Kidney (tissue), 22 donors: ENCODE measurements at places on chromosomes 11 and 22.

GRCh38 chr11:7548659-7549274, 35.0 kb downstream of the PPFIBP2 start:
- no peak for DNase-seq

DNA sequence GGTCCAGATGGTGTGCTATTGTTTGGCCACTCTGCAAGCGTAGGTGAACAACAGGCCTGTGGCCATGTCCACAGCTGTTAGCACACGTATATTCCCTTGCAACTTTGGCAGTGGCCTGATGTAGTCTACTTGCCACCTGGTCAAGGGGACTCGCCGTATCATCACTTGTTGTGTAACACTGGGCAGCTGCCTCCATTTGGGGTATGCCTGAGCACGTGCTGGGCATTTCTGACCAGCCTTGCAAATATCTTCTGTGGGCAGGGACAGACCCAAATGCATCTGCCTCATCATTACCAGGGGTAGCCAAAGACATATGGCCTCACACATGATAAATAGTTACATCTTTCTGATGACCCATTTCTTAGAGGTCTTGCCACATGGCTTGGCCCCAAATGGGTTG, 434.2 kb downstream of the DYNC2H1 start:
- no peak for DNase-seq

DNA sequence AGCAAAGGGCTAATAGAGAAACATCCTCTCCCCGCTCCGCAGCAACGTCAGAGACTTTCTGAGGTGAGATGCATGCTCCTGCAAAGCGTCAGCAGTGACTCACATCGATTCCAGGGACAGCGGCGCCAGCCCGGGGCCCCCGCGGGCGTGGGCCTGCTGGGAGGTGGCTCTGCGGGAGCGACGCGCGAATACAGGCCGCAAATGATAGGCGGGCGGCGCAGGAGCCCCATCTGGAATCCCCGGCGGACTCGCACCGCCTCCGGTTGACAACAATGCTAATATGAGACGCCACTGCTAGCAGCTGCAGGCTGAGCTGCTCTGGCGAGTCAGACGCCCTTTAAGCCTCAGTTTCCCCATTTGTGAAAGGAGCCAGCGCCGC, 557 bp downstream of the RANGAP1 start:
- DNase-seq, result peak; percentile 58

DNA sequence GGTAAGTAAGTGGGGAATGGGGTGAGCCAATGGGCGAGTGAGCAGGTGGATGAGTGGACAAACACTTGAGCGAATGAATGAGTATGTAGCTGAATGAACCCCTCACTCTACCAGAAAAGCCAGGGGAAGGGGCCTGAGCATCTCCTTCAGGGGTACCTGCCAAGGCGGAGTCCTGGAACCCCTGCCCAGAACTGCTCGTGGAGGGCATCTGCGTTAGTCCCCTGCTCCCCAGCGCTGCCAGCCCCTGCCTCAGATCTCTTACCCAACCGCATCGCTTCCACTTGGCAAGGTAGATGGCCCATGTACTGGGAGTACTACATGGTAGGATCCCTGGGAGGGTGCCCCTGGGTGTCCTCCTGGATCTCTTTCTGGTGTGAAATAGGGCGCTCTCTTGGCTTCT, 7.4 kb upstream of the ANO1 start:
- DNase-seq, result no peak

DNA sequence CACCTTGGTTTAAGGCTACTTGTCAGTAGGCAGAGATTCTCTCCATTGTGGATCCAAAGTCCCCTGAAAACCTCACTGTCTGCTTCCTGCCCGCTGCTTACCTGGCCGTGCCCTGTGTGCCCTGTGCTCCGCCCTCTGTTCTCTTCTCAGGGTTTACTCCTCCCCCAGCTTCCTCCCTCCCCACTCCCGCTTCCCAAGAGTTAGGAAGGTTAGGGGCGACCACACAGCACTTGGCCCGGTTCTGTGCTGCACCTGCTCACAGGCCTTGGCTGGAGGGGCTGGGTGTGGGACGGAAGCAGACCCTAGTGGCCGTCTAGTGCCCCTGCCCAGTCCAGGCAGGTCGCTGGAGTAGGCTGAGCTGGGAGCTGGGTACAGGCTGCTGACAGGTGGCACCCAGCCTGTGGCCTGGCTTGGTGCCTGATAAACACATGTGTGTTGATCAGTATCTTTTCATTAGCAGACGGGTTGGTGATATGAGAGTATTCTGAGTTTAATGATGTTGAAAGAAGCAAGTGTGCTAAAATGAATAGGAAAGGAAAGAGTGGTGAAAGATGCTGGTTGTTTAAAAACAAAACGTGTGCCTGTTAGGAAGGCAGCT, 40.5 kb downstream of the GRAMD4 start:
- no peak for DNase-seq

GRCh38 chr11:8360086-8360828, 96.6 kb upstream of the LMO1 start:
- DNase-seq, result no peak

DNA sequence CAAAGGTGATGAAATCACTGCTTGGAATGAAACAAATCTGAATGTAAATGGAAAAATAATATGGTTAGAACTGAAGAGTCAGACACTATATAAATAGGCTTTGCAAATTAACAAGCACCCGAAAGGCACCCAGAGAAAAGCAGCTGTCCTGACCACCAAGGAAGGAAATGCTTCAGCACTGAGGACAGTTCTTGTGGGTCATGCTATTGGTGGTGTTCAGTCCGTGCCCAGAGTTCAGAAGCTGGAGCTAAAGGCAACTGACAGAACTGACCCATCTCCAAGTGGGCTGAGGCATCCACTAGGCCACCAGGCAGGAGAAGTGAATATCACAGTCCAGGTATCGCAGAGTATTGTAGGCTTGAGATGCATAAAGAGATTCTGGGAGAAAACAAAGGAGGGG, 208.9 kb downstream of the OPCML start:
- no peak for DNase-seq

DNA sequence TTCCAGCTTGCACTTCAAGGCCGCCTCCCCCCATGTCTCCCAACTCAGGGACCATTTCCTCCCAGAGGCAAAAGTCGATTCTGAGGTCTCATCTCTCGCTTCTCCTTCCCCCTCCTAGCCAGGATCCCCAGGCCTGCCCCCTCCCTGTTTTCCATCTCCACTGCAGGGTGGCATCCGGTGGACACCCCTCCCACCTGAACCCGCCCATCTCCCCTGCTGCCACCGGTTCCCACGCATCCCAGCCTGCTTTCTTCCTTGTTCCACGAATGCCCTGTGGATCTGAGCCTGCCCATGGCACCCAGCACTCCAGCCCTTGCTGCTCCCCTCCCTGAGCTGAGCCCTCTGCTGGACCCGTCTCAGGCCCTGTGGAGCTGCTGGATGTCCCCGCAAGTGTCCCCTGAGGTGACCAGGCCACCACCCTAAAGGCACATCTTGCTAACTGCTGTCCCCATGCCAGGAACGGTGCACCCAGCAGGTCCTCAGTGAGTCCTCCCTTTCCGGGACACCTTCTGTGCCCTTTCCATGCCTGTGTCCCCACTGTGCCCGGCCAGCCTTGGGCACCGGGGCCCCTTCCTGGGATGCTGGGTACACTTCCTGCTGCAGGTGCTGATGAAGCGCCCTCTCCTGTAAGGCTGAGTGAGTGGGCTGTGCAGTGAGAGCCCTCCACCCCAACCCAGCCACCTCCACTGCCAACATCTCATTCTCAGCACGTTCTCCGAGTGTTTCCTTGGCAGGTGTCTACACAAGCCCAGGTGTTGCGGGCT, 936 bp downstream of the IL17REL start:
- no peak for DNase-seq

- DNase-seq, result no peak
Observed at GRCh38 chr11:134677397-134677822, 265.4 kb upstream of the B3GAT1 start.

- no peak for DNase-seq
Observed at GRCh38 chr22:47484960-47485569, 722.6 kb downstream of the TBC1D22A start.

- no peak for DNase-seq
Observed at GRCh38 chr11:86091566-86091965, 22.7 kb upstream of the PICALM start.

GRCh38 chr11:112310419-112310818, 49.8 kb upstream of the PLET1 start:
- DNase-seq, result no peak

GRCh38 chr22:31707519-31707918, 42.4 kb downstream of the PRR14L start:
- no peak for DNase-seq

- no peak for DNase-seq
Observed at GRCh38 chr22:21861264-21861848, 6.1 kb downstream of the MAPK1 start.

DNA sequence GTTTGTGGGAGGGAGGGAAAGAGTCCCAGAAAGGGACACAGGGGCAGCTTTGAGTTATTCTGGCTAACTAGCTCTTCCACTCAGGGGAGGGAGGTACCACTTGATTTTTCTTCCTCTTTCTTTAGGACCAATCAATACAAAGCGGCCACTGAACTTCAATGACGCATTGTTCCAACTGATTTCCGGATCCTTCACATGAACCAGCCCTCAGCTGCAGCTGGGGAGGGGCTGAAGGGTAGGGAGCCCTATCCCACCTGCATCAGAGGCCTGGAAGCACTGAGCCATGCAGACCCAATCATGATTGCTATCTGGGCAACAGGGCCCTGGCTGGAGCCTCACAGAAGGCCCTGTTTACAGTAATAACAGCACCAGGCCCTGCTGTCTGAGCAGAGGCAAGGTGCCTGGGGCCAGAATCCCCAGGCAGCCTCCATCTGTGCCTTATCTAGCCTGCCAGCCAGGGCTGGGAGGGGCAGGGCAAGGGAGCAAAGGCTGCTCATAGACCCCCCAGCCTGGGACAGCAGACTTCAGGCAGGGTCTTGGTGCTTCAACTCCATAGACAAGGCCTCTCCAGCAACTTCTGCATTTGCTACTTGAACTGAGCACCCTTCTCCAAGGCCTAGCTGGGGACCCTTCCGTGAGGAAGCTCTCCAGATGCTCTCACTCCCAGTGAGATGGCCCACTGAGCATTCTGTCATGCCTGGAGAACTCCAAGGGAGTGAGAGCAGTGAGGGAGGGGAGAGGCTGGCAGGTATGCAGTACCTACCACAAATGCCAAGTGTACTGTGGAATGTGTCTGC, 22.5 kb downstream of the CLPB start:
- DNase-seq, result peak; percentile 84

- no peak for DNase-seq
Observed at GRCh38 chr22:44031158-44031952, 7.3 kb downstream of the PARVB start.

- DNase-seq, result no peak
Observed at GRCh38 chr11:93051186-93051585, 81.7 kb downstream of the MTNR1B start.

GRCh38 chr11:128283451-128283850, 303.9 kb downstream of the ETS1 start:
- peak; percentile 74 for DNase-seq

DNA sequence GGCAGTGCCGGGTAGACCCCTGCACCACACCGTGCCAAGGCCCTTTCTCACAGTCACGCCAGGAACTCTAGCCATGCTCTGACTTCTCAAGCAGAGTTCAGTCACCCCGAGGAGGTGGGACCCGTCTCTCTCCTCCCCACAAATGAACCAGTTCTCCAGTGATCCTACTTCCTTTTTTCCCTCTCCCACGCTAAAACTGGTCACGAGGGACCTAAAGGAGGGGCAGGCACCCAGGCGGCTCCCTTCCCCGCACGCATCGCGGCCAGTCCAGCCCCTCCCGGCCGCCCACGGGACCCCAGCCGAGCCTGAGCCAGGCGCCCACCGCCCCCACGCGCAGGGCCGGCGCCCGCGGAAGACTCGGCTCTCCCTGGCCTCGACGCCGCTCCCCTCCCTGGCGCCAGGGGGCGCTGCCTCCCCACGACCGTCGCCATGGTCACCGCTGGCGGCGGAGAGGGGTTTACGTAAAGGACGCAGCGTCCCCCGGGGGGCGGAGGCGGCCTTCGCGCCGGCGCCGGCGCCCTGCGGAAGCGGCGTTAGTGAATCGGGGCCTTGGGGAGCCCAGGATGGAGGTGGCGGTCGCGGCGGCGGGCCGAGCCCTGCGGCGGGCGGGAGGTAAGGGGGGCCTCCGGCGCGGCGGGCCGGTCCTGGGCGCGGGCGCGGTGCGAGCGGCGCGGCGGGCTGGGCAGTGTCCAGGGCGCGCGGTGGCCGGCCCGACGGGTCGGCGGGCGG, at the start of gene DAGLA:
Gene DAGLA (plus strand): TSS at position 499 of the 729 bp plus-strand sequence. CDS start 39,765 bp downstream, outside the sequence.
- DNase-seq, result peak; percentile 71

GRCh38 chr11:125275905-125276618, 111.5 kb downstream of the PKNOX2 start:
- no peak for DNase-seq

GRCh38 chr11:937841-938261, 12.2 kb downstream of the AP2A2 start:
- no peak for DNase-seq
